Activated CD4-positive, alpha-beta T cell treated with anti-CD3 and anti-CD28 coated beads, Interleukin-2, amount 50 U/mL, for 4 hours (primary cell): ENCODE measurements at places on chromosomes 2 and 18.

DNA sequence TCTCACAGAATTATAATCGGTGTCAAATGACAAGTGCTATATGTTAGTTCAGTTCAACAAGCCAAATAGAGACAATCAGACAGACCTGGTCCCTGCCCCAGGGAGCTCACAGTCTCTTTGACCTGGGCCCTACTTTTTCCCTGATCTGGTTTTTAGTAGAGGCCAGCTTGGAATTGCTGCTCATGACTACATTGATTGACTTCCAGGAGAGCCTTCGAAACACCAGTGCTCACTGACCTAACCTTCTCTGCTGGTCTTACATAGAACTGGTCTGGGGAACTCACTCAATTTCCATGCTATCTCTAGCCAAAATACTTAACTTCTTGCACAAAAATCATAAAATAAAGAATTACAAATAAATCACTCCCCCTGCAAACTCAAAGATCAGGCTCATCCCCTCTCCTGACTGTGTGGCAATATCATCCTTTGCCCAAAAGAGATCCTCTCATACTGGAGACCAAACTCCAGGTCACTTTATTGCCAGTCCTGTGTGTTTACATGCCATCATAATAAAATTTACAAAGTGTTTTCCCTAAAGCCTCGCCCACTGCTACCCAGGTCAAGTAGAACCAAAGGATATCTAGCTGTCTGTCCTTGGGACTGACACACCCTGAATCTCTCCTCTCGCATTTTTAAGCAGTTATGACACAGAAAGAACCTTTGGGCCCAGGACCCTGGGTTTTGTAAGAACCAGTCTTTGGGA is 53.2 kb downstream of the PROC start:
- DNase-seq: no peak

GRCh38 chr2:127701651-127702394 is 526 bp downstream of the SFT2D3 start:
- DNase-seq: peak; percentile 72

DNA sequence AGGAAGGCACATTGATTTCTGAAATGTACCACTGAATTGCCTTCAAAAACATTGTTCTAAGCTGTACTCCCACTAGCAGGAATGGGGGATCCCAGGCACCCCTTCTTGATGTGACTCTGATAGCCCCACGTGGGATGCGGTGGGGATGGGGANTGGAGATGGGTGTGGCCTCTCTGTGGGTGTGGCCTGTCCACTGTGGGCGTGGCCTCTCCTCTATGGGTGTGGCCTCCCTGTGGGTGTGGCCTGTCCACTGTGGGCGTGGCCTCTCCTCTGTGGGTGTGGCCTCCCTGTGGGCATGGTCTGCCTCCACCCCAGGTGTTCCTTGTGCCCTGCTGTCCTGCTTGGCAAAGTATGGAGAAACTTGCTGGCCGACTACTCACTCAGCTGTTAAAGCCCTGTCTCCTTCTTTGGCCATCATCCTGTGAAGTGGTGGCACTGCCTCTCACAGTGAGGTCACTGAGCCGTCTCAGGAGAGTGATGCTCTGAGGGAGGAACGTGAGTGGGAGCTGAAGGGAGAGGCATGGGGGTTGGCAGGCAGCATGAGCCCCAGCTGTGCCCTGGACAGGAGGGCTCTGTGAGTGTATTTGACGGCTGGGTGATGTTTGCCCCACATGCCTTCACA is 6.7 kb upstream of the PARD6G start:
- no peak for DNase-seq

GRCh38 chr2:183243758-183244157 is 119.5 kb downstream of the NUP35 start:
- no peak for DNase-seq

GRCh38 chr2:77325395-77325794 is 196.8 kb downstream of the LRRTM4 start:
- DNase-seq: no peak

DNA sequence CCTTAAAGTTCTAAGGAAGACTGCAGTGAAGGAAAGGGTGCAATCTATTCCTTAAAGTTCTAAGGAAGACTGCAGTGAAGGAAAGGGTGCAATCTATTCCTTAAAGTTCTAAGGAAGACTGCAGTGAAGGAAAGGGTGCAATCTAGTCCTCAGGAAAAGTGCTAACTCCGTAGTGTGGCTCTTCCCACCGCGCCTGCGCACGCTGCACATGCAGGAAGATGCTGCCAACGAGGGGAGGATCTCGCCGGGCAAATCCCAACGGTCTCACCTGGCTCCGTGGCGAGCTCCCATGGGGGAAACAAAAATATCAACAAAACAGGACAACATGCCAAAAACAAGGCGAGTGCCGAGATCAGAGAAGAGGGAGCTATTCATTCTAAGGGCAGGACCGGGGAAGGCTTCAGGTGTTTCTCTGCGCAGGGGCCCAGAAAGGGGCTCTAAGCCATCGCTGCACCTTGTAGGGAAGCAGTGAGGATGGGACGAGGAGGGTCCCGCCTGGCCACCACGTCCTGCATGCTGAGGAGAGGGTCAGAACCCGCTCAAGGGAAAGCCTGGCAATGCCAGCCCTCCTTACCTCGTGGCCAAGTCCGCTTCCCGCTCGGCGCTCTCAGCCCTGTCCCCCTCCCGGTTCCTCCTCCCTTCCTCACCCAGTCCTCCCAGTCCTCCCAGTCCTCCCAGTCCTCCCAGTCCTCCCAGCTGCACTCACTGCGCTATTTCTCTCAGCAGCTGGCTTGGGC is 24.5 kb downstream of the TIMM21 start:
- DNase-seq: no peak

- DNase-seq: no peak
Measured at GRCh38 chr2:14182227-14182946, 450.1 kb upstream of the LRATD1 start.

DNA sequence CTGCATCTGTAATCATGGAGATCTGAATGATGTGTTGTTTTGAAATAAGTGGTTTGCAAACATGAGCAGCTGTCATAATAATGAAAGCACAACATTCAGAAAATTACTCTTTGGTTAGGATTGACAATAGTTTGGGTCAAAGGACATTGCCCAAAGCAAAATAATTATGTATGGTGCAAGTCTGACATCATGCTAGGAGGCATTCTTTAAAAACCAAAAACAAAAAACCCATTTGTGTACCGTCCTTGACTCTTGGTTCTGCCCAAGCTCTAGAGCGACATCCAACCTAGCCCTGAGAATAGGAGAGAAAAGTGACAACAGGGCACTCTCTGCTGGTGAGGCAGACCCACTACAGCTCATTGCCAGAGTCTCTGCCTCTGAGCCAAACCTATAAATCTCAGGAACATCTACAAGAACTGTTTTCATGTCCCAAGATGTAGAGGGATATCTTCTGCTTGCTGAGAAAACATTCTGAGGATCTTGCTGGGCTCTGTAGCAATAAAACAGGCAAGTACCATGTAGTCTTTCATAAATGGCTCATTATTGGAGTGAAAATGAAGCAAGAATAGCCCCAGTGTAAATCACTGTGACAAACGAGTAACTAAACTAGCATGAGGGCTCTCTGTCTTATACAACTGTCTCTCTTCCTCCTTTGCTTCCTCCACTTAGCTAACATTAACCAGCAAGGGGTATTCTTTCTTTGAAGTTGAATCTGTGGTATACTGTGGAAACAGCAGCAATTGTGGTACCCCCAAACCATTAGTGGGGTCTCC is 266.8 kb upstream of the CXCR4 start:
- peak; percentile 45 for DNase-seq

DNA sequence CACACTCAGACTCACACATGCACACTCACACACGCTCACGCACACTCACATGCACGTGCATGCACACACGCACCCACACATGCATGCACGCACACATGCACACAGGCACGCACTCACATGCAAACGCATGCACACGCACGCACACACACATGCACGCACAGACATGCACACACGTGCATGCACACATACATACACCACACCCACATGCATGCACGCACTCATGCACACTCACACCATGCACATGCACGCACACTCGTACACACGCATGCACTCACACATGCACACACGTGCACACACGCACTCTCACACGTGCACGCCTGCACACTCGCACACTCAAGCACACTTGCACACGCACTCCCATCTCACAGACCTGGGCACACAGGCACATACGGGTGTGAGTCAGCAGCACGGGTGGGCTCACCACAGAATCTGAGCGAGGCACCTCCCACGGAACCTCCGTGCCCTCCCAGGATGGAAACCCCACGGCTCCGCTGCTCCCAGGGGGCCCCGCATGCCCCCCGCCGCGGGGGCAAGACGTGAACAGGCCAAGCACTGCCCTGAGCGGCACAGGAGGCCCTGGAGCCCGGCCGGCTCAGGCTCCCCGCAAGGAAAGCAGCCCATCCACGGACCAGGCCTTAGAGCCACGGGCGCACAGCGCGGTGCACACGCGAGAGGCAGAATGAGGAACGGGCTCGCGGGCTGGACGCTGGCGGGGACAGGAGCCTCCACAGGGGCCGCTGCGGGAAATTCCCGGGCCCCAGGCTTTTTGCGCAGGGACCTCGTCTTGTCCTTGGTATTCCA is 8.4 kb upstream of the KCNG2 start:
- DNase-seq: no peak

- no peak for DNase-seq
Measured at GRCh38 chr2:117917223-117917917, 96.5 kb downstream of the CCDC93 start.

GRCh38 chr18:78906066-78906465 is 73.6 kb upstream of the SALL3 start:
- no peak for DNase-seq

GRCh38 chr2:235194351-235194750 is 242.5 kb downstream of the SH3BP4 start:
- no peak for DNase-seq

- DNase-seq: no peak
Measured at GRCh38 chr2:114316532-114317300, 125.7 kb upstream of the DPP10 start.

DNA sequence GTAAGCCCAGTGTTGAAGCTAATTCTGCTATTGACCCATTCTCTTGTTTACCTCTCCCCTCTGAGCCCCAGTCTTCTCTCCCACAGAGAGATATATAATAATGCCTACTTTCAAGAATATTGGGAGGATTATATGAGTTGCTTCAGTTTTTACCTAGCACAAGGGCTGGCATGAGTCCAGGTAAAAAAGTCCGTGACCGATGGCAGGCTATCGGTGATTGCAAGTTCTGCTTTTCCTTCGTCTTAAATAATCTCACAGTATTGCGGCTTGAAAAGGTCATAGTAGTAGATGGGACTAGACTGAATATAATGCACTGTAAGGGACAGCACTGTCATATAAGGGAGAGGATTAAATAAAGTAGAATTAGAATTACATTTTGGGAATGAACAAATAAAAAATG is 77.6 kb downstream of the KIF5C start:
- DNase-seq: no peak

DNA sequence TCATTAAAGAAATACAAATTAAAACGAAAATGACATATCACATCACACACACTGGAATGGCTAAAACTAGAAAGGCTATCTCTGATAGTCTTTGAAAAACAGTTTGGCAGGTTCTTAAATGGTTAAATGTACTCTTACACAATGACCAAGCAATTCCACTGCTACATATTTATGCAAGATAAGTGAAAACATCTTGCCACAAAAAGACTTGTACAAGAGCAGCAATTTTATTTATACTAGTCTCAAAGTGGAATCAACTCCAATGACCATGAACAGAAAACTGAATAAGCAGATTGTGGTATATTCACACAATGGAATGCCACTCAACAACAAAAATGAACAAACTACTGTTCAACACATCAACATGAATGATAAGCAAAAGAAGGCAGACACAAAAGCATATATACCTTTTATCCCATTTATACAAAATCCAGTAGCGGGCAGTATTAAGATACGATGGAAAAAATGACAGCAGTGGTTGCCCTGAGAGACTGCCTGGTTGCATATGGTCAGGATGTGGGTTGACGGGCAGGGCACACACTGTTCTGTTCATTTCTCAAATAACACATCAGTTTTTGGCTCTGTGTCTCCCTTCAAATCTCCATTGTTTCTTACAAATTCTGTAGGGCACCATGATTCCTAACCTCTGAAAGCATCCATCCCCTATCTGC is 25.4 kb downstream of the SP100 start:
- DNase-seq: peak; percentile 29

- no peak for DNase-seq
Measured at GRCh38 chr2:15300624-15301573, 260.2 kb downstream of the NBAS start.

GRCh38 chr2:179022685-179023084 is 27.3 kb downstream of the CCDC141 start:
- DNase-seq: no peak

DNA sequence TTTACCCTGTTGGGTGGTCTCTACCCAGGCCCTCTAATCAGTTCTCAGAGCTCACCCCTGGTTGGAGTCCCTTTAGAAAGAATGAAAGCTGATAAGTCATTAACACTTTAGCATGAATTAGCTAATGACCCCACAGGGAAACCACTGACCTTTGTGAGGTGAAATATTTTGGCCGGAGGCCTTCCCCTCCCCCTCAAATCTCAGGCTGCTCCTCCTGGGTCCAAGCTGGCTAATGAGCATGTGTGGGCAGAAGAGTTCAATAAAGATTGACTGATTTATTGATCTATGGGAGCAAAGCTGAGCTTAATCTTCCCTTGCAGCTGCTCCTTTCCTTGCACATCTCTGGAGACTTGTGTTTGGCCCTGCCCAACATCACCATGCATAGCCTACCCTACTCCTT is 78.8 kb upstream of the CCDC85A start:
- no peak for DNase-seq
